ENCODE measurements at places on chromosomes 5 and 9.

GRCh38 chr5:132877938-132878337, 4.5 kb downstream of the LEAP2 start:
- DNase-seq = no peak

GRCh38 chr5:159405611-159406031, 75.3 kb upstream of the IL12B start:
- no peak for DNase-seq

GRCh38 chr9:98607787-98608186, 100.9 kb downstream of the GABBR2 start:
- DNase-seq = no peak

- DNase-seq = no peak
Measured at GRCh38 chr9:91405343-91406077, 18.1 kb downstream of the NFIL3 start.

GRCh38 chr5:937151-937924, 44.7 kb downstream of the TRIP13 start:
- DNase-seq = no peak

GRCh38 chr5:95730730-95731570, at the start of gene RHOBTB3:
Gene RHOBTB3, plus strand, starts transcription at chr5:95731336. Its CDS starts 347 bp downstream, at chr5:95731683.
- peak; percentile 36 for DNase-seq

DNA sequence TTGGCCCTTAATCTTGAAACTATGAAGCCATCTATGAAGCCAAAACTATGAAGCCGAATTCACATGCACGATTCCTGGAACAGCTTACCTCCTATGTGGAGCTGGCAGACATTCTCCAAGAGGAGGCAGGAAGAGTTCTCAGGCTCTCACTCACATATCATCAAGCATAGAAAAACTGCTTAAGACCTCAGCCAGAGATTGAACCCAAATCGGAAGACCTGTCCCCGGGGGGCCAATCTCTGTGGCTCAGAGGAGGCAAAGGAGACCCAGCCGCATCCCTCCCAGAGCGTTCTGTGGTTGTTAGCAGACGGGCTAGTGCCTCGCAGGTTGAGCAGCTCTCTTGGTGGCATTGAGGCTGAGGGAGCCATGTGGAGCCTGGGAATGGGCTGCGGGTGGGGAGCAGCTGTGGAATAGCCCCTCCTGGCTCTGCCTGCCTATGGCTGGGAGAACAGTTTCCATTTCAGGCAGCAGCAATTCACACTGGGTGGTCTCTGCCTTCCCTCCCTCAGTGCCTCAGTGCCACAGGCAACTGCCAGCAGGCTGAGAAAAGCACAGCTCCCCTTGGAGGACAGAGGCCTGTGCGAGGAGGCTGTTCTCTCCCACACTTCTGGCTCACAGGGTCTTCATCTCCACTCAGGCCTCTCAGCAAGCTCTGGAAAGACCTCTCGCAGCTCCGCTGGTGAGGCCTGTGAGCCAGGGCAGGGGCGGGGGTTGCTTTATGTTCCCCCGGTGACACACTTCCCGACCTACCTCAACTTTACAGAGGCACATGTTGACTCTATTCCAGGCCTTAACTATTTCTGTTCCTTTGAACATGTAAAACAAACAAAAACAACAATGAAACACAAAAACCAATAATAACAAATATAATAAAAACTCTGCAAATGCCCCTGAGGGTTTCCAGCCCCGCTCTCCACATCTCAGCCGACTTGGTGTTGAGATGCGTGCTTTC, 17.4 kb upstream of the TMEM174 start:
- DNase-seq = no peak

GRCh38 chr5:151469992-151470391, 22.6 kb downstream of the SLC36A1 start:
- no peak for DNase-seq

DNA sequence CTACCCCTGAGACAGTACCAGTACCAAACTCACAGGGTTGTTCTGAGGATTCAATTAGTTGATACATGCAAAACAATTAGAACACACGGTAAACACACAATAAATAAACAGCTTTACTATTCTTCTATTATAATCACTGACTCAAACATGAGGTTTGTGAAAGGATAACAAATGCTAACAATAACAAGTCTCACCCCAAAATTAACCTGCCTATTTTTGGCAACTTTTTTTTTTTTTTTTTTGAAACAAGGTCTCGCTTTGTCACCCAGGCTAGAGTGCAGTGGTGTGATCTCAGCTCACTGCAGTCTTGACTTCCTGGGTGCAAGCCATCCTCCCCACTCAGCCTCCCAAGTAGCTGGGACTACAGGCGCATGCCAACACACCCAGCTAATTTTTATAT, 6.5 kb downstream of the ECPAS start:
- no peak for DNase-seq

- no peak for DNase-seq
Measured at GRCh38 chr9:36258996-36259533, 817 bp upstream of the GNE start.

DNA sequence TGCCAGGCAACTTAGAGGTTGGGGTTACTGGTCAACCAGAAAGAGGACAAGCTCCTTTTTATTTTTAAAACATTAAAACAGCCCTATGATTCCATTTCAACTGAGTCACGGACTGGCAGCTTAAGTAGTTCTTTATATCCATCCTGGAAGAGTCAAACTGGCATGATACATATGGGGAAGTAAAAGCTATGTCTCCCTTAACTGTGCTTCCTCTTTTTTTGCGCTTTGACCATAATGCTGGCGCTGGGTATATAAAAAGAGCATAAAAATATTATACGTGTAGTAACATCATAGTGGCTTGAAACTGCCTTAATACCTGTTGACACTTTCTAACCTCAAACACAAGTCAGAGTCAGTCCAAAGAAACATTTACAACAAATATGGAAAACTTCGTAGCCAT, 274.4 kb downstream of the CSNK1G3 start:
- no peak for DNase-seq
